ENCODE measurements at places on chromosomes 3 and 15.

GRCh38 chr3:117355566-117355965, 646.0 kb downstream of the TUSC7 start:
- no peak for DNase-seq

DNA sequence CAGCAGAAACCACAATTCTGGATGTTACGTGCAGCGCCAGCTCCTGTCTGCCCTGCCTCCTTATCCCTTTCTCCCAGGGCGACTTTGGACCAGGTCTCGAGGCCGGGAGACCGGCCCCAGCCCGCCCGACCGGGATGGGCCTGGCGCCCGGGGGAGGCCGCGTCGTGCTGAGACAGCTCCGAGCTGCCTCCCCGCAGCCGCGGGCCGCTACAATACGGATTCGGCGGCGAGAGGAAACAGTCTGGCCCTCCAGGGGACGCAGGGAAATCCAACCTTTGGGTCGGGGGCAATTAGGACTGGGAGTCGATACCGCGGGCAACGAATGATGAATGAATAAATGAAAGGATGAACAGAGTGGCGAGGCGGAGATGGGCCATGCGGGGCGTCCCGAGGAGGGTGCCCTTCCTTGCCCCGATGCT, 537 bp downstream of the GRAMD2A start:
- DNase-seq, result no peak

DNA sequence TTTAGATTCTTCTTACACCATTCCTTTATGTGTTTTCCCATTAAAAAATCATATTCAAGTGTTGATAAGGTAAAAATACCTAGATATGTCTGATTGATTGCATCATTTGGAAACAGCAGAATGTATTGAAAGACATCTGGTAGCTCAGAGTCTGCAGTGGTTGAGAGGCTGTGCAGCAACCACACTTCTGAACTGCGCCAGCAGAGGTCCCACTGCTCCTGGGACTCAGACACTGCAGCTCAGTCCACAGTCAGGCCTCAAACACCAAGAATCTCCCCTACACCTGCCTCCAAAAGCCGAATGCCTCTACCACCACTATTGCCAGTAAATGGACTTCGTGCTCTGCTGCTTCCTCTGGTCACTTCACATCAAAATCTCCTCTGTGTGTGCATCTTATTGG, 176.9 kb upstream of the LMCD1 start:
- DNase-seq, result peak; percentile 33

- no peak for DNase-seq
Measured at GRCh38 chr3:182238126-182238525, 526.4 kb downstream of the SOX2 start.

GRCh38 chr3:142315083-142315482, 89.7 kb upstream of the GK5 start:
- DNase-seq, result no peak

DNA sequence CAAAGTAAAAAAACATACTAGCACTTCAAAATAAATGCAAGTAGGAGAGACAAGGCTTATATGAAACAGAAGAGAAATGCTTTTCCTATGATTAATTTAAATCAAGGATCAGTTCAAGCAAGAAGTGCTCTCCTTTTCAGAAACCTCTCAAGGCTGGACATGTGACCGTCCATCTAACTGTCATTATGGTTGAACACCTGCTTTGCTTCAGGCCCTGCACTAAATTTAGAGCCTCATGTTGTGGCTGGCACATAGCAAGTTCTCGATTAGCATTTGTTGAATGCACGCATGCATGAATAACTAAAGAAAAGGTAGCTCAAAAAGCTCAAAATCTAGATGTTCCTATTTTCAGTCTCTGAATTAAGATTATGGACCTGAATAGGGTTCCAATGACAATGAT, 82.0 kb downstream of the SV2B start:
- DNase-seq, result no peak

GRCh38 chr3:22887664-22888291, 315.3 kb upstream of the UBE2E2 start:
- DNase-seq, result no peak

GRCh38 chr15:98160236-98160635, 199.7 kb downstream of the ARRDC4 start:
- no peak for DNase-seq

GRCh38 chr3:117120014-117120413, 410.4 kb downstream of the TUSC7 start:
- DNase-seq, result no peak

- no peak for DNase-seq
Measured at GRCh38 chr3:159455741-159456181, 532.9 kb upstream of the IL12A start.

- no peak for DNase-seq
Measured at GRCh38 chr3:62109534-62109933, 263.8 kb downstream of the FEZF2 start.

DNA sequence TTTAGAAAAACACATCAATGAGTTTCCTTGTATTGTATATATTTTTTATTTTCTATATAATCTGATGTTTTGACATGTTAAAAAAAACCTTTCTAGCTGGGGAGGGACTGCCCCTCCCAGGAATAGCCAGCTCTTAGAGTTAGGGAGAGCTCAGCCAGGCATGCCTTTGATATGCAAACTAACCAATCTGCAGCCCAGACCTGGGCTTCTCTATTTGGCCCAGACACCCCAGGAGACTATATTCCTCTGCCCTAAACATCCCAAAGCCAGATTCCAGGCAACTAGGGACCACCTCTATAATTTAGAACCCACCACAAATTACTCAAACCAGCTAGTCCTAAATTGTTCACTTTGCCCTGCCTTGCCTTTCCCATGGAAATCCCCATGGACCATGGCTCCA, 390.9 kb upstream of the ADAMTS9 start:
- DNase-seq, result no peak

DNA sequence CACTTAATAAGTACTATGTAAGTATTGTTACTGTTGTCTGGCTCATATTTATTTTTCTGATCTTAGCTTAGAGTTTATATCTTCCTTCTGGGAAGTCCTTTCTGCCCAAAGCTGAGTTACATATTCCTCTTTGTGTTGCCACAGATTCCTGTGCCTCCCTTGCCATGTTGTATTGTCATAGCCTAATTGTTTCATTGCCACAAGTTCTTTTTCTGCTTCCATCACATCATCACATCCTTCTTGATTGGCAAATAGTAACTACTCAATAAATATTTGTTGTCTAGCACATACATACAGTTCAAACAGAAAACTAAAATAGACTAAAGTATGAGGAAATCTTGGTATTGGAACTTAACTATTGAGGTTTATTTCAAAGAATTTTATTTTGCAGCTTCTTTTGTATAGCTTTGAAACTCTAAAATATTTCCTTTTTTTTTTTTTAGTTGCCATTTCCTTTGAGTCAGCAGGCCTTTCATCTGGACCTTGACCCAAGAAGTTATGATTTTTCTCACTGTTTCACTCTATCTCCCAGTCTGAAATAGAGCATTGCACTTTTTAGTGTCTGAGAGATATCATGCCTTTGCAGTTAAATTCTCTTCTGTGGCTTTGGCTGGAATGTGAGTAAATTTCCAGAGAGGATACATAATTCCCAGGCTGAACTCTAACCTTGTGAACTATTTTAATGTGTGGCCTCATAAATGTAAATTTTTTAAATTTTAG, 98.2 kb downstream of the ZNF609 start:
- DNase-seq, result no peak

DNA sequence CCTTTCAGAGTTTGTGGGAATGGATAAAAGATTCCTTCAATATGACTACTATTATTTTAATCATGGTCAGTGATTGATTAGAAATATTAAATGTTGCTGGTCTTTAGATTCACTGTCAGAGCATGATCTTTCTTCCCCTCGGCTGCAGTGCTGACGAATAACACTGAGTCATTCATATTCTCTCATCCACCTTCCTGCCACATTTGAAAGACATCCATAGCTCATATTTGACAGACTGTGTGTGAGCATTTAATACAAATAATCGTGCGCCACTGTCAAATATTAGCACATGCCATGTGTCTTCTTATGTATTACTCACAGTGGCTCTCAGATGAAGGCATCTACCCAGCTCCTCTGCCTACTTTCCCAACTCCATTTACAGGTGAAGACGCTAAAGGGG, 476.5 kb upstream of the TPRG1 start:
- DNase-seq, result no peak

- no peak for DNase-seq
Measured at GRCh38 chr3:144770915-144771351, 799.3 kb downstream of the DIPK2A start.

GRCh38 chr3:97131476-97131875, 317.1 kb downstream of the EPHA6 start:
- no peak for DNase-seq

DNA sequence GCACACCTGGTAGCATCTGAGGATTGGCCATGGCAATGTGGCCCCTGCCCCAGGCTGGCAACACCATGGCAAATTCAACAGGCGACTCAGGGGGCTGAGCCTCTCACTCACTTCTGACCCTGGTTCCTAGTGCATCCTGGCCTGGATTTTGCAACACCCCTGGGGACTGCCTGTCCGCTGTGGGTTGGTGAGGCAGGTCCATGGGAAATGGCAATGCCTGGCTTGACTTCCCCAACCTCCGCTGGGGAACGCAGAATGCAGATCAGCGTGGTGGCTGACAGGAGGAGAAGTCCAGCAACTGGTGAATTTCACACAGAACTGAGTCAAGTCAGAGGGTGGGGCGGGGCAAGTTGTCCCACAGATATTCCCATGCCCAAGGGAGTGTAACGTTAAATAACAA, 3.9 kb upstream of the PSTPIP1 start:
- no peak for DNase-seq

GRCh38 chr3:98172621-98173020, 6.1 kb downstream of the OR5H15 start:
- no peak for DNase-seq

DNA sequence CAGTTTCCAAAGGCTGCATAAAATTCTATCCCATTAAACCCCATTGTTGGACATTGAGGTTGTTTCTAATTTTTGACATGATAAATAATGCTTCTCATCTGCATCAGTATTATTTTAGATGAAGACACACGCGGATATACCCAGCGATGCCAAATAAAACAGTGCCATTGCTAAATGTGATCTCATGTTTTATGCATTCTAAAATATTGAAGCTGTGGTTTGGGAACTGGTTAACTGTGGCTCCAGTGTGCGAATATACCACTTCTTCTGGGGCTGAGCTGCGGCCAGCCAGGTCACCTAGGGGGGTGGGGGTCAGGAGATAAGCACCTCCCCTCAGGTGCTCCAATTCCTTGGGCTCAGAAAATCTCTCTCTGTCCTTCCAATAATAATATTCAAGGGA, 230.0 kb downstream of the ADAMTS9 start:
- no peak for DNase-seq

DNA sequence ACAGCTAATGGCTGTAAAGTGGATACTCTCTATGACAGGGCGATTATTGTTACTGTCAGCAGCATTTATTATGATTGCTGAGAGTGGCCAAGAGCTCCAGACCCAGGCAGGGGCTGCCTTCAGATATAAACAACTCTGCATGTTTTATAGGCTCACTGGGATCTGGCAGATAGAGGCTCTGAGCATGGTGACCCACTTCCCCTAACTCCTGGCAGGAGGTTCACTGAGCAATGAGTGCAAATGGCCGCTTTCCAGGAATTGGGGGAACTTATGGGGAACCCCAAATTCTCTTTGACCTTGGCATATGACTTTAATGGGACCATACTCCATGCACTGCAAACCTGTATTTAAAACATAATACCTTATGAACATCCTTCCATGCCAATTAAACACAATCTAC, 59.0 kb downstream of the SCN5A start:
- DNase-seq, result no peak

DNA sequence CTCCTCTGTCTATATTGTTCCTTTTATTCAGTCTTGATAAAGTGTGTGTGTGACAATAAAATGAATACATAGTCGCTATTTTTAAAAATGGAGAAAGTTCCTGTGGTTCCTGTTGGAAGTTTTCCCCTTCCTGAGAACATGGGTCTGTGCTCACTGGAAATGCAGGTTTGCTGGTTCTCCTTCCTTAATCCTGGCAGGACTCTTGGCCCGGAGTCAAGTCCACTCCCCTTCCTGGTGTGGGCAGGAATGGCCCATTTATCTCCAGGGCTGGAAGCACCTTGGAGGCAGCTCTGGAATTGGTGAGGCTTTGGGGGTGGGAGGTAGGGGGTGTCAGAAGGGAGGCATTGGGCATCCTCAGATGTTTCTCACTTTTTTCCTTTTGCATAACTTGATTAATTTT, 30.1 kb downstream of the FOXL2 start:
- DNase-seq, result no peak

DNA sequence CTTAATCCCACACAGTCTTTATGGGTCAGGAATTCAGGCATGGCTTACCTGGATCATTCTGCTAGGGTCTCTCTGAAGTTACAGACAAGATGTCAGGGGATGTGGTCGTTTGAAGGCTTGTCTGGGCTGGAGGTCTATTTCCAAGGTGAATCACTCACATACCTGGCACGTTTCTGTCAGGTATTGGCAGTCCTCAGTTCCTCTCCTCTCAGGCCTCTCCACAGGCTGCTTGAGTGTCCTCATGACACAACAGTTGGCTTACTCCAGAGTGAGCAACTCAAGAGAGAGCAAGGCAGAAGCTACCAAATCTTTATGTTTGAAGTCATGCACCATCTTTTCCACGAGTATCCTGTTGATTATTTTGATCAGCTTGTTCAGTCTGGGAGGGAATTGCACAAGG, 43.9 kb upstream of the PARP14 start:
- no peak for DNase-seq

- no peak for DNase-seq
Measured at GRCh38 chr15:77659350-77660321, 26.9 kb upstream of the LINGO1 start.

DNA sequence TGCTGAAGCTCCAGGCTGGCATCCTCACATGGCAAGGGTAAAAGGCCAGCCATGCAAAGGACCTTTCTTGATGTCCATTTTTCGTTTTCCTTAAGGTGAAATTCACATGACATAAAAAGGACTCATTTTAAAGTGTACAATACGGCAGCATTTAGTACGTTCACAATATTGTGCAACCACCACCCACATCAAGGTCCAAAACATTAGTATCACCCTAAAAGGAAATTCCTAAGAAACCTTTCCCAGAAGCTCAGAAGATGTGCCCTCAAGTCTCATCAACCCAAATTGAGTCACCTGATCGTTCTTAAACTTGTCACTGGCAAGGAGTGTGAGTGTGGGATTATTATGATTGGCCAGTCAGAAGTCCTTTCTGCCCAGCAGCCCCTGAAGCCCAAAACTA, 250.1 kb downstream of the TLE3 start:
- DNase-seq, result no peak

DNA sequence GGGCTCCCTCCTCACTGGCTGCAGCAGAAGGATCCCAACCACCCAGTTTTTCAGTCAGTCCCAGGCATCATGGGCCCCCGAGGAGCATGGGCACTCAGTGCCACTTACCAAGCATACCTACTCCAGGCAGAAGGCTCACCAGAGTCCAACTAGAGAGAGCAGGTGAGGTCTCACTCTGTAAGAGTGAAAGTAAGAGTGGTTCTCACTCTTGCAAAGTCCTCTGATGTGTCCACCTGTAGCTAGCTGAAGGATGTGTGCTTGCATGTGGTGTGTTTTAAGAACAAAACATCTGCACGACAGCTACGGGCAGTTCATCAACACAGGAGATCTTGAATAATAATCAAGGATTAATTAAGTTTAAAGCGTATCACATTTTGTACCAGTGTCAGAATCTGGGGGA, 49.7 kb downstream of the CCK start:
- DNase-seq, result no peak

- no peak for DNase-seq
Measured at GRCh38 chr3:120448756-120449155, 2.0 kb downstream of the FSTL1 start.

Measured in activated T-helper 1 cell treated with anti-CD3 and anti-CD28 coated beads, Interleukin-2, amount 50 U/mL, for 16 hours (primary cell).